ENCODE measurements at places on chromosomes 3 and 15. TPM values are rescaled to one million over a fixed set of nuclear protein-coding genes. Genes with fewer than 3 reads are reported as not detected.

Gene ANKRD34C
- under 0.01 TPM for total RNA-seq

Gene TM4SF1
- total RNA-seq = 1.8 TPM

Gene ITIH1
- total RNA-seq = not detected

Gene OR4F6
- total RNA-seq = under 0.01 TPM

Gene OR5K3
- not detected for total RNA-seq

Gene CLDN11
- total RNA-seq = 2.4 TPM

All from placental epithelial cell (primary cell).